ENCODE measurements at places on chromosomes 1 and 21.

GRCh38 chr1:221816899-221817298 lies 75.0 kb upstream of the DUSP10 start:
- DNase-seq: no peak

GRCh38 chr1:67227196-67227595 lies 60.9 kb downstream of the IL23R start:
- DNase-seq: no peak

GRCh38 chr1:39639305-39640130 lies at the start of gene HEYL:
Gene HEYL, minus strand, starts transcription at chr1:39639643. Its CDS starts 18 bp downstream, at chr1:39639625.
- DNase-seq: peak; percentile 50

DNA sequence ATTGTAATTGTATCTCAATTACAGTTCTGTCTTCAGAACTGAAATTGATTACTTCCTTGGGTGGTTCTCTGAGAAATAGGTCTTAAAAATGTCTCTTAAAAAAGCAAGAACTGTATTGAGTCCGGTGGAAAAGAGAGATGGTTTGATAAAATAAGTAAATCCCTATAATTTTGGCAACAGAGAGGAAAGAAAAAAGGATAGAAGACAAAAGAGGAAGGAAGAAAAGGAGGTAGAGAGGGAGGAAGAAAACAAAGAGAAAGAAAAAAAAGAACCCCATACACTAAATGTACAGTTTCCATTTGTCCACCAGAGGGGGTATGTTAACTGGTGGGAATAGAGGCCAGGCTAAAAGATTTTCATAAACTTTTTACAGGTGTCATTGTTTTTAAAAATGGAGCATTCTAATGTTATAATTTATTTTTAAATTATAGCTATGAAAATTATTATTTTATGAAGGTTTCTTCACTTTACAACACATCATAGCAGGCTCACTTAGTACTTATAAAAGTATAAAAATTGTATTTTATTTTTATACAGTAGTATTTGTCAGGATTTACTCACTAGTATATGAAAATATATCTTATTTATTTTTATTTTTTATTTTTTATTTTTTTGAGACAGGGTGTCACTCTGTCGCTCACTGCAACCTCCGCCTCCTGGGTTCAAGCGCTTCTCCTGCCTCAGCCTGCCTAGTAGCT lies 2.1 kb upstream of the UBE2T start:
- DNase-seq: no peak

DNA sequence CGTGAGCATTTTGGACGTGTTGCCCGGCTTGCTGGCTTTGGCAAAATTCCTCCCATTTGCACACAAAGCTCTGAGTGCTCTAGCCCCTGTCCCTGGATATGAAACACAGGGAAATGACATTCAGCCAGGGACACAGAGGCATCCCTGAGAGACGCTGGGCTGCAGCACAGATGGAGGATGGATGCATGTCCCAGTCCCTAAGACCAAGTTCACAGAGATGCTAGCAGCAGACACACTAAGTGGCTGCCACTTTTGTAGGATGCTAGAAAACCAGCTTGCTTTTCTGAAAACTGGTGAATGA lies 12.5 kb downstream of the ACTRT2 start:
- DNase-seq: no peak

DNA sequence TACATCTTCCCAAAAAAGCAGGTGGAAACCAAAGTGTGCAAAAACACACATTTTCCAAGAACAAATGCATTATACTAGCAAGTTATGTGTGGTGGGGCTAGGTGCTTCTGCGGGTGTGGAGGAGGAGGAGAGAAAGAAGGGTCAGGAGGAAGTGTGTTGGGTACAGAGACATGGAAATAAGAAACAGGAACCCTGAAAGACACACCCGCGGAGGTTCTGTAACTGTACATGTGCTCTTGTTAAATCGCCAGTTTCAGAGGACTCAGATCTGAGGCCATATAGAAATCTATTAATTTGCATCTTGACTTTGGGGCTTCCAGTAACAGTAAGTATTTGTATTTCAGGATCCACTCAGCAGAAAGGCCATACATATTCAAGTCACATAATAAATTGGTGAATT lies 30.9 kb downstream of the ERG start:
- DNase-seq: no peak

- DNase-seq: no peak
Measured at GRCh38 chr21:38986406-38986805, 180.7 kb downstream of the ETS2 start.

DNA sequence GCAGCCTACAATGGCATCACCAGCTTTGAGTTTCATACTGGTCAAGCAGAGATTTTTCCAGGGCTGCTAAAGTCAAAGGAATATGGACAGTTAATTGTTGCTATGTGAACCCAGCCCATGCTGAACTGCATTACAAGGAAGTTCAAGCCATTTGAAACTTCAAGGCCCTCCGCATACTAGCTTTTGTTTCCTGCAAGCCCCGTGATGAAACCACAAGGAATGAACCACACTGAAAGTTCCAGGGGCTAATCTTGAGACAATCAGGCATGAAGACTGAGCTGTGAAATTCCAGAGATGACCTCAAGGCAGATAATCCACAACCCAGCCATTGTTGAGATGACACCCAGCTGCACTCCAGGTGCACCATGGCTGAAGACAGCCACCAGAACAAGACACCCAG lies 180.8 kb downstream of the C1orf21 start:
- DNase-seq: no peak

DNA sequence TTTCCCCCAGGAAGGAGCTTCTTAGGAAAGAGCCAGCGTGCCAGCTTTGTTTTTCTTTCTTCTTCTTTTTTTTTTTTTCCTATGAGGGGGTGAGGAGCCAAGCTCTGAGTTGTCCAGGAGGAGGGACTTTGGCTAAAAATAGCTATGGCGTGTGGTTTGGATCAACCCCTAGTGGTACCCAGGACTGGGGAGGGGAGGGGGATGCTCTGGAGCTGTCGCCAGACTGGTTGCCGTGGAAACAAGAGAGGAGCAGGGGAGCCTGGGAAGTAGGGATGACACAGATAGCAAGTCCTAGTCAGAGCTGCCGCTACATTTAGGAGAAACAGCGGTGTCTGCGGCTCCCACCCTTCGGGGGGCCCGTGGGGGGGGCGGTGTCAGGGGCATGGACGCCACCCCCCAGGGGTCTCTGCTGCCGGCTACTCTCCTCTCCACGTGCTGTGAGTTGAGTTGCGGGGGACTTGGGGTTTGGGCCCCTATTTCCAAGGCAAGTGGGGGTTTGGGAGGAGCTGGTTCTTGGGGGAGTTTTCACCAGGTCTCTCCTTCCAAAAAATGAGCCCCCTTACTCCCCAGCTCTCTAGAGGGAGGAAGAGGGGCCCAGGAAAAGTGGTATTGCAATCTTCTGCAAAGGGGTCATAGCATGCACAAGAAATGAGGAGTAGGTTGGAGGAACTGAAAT lies at the start of gene KCNJ9:
KCNJ9 (plus strand) TSS at position 278 of the 676 bp plus-strand sequence. CDS start 2,493 bp downstream, outside the sequence.
- no peak for DNase-seq

DNA sequence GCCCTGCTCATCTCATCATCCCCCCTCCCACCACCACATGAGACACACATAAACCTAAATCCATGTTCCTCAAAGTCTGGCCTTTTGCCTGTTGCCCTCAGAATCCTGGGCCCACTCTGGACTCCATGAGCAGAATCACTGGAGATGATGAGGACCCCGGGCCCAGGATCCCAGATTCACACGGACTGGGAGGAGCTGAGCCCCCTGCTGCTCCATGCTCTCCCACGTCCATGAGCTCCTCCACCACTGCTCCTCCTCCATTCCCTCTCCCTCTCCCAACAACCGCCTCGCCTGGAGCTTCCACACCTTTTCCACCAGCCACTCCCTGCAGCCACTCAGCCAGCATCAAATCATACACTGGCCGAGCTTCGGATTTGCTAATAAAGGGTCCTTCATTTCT lies 47.6 kb downstream of the GLIS1 start:
- no peak for DNase-seq

All from stimulated activated CD8-positive, alpha-beta memory T cell treated with anti-CD3 and anti-CD28 coated beads, Interleukin-4, amount 100 ng/mL, for 4 hours (primary cell).